Urinary bladder (tissue), 4 donors: ENCODE measurements at places on chromosomes 5 and 9. TPM values are rescaled to one million over a fixed set of nuclear protein-coding genes. Genes with fewer than 3 reads are reported as not detected.

DNA sequence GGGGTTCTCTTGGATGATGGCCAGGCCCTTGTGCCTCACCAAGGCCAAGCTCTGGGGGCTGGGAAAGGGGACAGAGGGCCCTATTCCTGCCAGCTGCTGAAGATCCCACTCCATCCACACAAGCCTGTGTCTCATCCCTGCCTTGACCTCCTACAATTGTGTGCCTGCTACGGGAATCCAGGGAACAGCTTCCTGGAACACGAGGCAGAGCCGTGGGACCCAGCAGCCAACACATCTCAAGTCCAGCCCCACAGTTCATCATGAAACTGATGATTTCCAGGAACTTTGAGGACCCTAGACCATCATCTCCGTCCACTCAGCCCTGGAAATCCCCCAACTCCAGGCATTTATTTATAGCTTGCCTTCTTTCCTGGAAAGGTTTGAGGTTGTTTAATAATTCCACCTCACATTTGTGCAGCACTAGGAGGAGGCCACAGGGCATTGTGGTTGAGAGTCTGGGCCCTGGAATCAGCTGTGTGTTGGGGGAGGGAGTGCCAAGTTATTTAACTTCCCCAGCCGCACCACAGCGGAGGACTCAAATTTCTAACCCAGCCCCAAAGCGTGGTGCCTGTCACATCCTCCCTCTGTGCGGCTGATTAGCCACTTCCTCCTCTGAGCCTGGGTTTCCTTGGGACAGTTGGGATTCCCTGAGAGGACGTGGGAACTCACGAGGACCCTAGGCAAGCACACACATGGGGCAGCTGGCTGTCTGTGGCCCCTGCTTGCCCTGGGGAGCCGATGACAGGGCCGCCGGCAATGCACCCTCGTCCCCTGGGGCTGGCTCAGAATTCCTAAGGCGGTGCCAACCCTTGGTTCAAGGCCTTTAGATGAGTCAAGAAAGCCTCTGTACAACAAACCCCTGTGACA, 58.2 kb upstream of the GGTA1 start:
- peak; percentile 59 for DNase-seq

- DNase-seq = no peak
These were observed 85.6 kb upstream of the ALDH1B1 start for GRCh38 chr9:38306899-38307298.

- peak; percentile 23 for DNase-seq
These were observed 4.1 kb downstream of the SAXO1 start for GRCh38 chr9:19028835-19029451.

GRCh38 chr9:130172858-130173665, 858 bp downstream of the NCS1 start:
- DNase-seq = no peak

DNA sequence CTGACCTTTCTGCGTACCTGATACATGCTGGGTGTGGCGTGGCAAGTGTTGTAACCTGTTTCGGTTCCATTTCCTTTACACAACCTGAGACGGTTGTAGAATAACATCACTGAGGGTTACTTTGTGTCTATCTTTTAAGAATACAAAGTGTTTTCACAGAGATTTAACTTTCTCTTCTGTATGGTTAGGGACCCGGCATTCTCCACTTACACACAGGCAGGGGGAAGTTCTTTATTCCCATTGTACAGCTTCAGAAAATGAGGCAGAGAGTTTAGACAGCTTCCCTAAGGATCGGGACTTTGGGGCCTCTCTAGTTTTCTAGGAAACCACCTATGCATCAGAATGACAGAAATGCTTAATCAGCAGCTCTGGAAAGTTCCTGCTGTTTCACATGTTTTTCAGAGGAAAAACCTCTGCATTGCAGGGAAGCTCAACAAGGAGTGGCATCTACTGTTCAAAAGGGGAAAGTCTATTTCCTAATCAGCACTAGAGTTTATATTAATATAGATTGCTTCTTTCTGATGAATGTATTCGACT, 41.3 kb downstream of the CAST start:
- no peak for DNase-seq

GRCh38 chr5:95591490-95591901, 28.4 kb upstream of the GPR150 start:
- DNase-seq = no peak

Gene ADAMTS2
- polyA plus RNA-seq = 22.8 TPM

Gene RNF183
- 0.15 TPM for polyA plus RNA-seq

Gene ZNF618
- 3.0 TPM for polyA plus RNA-seq

Gene FBP1
- polyA plus RNA-seq = 48.6 TPM

Gene SLC34A1
- polyA plus RNA-seq = 0.04 TPM

Gene SLC35A4
- 69.7 TPM for polyA plus RNA-seq
